ENCODE measurements at places on chromosomes 11 and 22. TPM values are rescaled to one million over a fixed set of nuclear protein-coding genes. Genes with fewer than 3 reads are reported as not detected.

DNA sequence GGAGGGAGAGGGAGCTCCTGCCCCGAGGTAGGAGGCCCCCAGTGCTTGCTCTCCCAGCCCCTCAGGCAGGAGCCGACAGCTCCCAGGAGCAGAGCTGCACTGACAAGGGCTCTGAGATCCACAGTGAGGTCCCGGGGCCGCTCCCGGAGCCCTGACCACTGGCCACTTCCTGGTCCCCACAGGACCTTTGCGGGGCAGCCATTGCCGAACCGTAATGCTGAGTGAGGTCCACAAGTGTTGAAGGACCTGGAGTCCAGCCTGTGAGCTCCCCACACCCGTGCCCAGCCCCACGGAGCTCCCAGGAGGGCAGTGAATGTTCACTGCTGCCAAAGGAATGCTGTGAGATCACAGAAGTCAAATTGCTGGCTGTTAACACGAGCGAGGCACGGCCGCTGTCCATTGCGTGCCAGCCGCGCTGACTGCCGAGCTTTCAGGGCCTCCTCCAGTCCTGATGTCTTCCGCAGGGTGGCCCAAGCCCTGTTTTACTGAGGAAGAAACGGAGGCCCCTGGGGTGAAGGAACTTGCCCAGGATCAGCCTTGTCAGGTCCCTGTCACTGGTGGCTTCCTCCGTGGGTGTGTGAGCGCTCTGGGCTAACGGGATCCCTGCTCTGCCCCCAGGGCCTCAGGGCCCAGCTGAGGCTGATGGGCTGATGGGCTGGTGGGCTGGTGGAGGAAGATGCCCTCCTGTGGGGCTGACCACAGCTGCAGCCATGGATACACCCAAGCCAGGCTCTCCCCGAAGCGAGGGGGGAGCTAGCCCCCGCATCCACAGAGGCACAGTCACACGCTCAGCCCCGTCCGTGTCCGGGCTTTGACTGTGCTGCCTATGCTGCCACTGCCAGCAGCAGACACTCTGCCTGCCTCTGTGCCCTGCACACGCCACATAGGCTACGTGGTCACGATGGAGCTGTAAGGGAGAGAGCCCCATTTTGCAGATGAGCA lies 70.8 kb downstream of the WNT7B start:
- DNase-seq = no peak

- peak; percentile 99 for DNase-seq
Measured at GRCh38 chr11:129143335-129143734, 48.8 kb downstream of the ARHGAP32 start.

GRCh38 chr11:104738918-104739317 lies 159.3 kb downstream of the CASP12 start:
- DNase-seq = no peak

- no peak for DNase-seq
Measured at GRCh38 chr11:104652996-104653395, 245.3 kb downstream of the CASP12 start.

C11orf97 gene
- total RNA-seq = not detected

GRCh38 chr11:72562431-72562830 lies 111.8 kb downstream of the PDE2A start:
- DNase-seq = no peak

- no peak for DNase-seq
Measured at GRCh38 chr22:40973144-40973543, 22.0 kb downstream of the RBX1 start.

GRCh38 chr22:19287076-19287707 lies 4.3 kb downstream of the CLTCL1 start:
- DNase-seq = peak; percentile 54

DNA sequence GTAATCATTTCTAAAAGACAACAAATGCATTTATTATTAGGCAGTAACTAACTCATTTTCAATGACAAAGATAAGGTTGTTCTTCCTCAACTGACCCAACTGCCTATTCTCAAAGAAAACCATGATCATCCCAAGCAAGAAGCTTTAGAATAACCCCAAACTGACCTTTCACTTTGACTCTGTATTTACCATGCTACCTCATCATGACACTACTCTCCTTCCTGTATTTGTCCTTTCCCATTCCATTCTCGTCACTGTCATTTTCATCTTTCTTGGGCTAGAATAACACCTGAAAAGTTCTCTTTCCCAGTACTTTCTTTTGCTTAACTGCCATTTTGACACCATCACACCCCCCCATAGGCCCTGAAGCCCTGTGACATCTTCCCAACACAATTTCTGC lies 48.3 kb downstream of the TCF20 start:
- peak; percentile 64 for DNase-seq

Measured in PC-3 (cell line).